ENCODE measurements at places on chromosomes 1 and 21.

- DNase-seq = peak; percentile 56
Observed at GRCh38 chr1:63674238-63674864, 81.1 kb downstream of the PGM1 start.

DNA sequence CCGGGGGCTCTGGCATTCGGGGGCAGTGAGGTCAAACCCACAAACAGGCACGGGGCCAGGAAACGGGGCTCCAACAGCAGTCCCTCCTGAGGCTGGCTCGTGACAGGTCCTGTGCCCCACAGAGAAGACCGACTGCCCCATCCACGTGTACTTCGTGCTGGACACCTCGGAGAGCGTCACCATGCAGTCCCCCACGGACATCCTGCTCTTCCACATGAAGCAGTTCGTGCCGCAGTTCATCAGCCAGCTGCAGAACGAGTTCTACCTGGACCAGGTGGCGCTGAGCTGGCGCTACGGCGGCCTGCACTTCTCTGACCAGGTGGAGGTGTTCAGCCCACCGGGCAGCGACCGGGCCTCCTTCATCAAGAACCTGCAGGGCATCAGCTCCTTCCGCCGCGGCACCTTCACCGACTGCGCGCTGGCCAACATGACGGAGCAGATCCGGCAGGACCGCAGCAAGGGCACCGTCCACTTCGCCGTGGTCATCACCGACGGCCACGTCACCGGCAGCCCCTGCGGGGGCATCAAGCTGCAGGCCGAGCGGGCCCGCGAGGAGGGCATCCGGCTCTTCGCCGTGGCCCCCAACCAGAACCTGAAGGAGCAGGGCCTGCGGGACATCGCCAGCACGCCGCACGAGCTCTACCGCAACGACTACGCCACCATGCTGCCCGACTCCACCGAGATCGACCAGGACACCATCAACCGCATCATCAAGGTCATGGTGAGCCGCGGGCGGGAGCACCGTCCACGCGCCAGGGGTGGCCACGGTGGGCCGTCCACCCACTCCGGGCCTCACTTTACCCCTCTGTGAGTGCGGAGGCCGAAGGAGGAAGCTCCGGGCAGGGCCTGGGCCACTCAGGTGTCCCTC, 14.2 kb downstream of the COL6A2 start:
- DNase-seq = no peak

DNA sequence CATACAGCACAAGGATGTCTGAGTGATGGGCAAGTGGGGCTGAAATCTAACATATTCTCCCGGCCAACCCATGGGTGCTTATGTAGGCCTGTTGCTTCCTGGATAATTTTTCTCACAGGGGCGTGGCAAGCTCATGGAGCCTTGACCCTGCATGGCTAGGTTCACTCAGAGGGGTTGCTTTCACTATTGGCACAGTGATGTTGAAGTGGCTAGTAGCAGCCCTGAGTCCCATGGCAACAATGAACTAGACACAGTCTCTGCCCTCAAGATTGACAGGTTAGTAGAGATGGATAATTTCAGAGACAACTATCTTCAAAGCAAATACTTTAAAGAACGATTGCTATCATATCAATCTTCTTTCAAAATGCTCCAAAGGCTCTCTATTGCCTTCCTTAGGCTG, 6.5 kb upstream of the MAB21L3 start:
- DNase-seq = no peak

- no peak for DNase-seq
Observed at GRCh38 chr1:222995620-222996309, 147.3 kb downstream of the TLR5 start.

- no peak for DNase-seq
Observed at GRCh38 chr1:28548318-28548717, 4.6 kb upstream of the TRNAU1AP start.

GRCh38 chr1:206577626-206578025, 34.6 kb downstream of the EIF2D start:
- DNase-seq = no peak

GRCh38 chr1:168410464-168410863, 129.8 kb downstream of the TBX19 start:
- no peak for DNase-seq
